HT1080 (cell line): ENCODE measurements at places on chromosomes 5 and 9. TPM values are rescaled to one million over a fixed set of nuclear protein-coding genes. Genes with fewer than 3 reads are reported as not detected.
A peak's percentile ranks its signal among the peaks of the same experiment; 100 is the strongest.

DNA sequence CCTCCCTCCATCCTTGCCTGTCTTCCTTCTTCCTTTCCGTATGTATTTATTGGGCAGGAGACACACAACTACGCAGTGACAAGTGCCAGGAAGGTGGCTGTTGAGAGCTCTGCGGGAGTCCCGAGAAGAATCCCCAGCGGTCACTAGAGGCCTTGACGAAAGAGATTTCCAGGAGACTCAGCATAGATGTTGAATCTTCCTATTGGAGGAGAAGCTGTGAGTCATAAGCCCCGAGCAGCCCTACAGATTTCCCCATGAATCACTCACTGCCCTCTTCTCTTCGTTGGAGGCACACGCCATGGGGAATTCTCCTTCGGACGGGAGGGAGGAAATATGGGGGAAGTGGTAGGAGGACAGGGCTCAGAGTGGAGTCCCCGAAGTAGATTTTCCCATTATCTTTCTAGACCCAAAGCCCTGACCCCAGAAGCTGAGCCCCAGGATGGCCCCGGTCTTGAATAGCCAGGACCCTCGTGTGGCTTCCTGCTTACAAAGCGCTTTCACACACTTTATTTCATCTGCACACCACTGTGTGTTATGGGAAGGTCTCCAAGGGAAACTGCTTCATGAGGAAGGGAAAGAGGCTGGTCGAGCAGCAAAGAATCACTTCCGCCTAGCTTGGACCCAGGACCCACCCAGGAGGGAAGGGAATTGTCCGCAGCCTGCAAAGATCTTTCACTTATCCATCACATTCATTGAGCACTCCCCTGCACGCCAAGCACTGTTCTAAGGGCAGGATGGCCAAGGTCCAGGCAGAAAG, 12.7 kb downstream of the DUSP1 start:
- peak; percentile 96 for DNase-seq

DBN1 gene
- 108 and 118 TPM in 2 replicates for total RNA-seq

BAG1 gene
- 63.3 and 65.7 TPM in 2 replicates for total RNA-seq

DNA sequence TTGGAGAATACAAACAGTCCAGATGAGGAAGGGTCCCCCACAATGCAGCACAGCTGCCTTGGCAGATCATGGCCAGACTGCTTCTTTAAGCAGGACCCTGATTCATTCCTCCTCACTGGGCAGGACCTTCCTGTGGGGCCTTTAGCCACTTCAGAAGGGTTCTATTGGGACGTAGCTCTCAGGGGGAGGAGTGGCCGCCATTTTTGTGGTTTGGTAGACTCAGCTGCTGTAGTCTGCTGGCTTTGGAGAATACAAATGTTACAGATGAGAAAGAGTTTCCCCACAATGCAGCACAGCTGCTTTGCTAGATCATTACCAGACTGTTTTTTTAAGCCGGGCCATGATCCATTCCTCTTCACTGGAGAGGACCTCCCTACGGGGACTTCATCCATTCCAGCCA, 57.4 kb downstream of the TMEM38B start:
- DNase-seq, result no peak

- DNase-seq, result no peak
These were observed 287.4 kb upstream of the TARS1 start for GRCh38 chr5:33153372-33153771.

OBP2B gene
- total RNA-seq, result not detected in 2 replicates

DNA sequence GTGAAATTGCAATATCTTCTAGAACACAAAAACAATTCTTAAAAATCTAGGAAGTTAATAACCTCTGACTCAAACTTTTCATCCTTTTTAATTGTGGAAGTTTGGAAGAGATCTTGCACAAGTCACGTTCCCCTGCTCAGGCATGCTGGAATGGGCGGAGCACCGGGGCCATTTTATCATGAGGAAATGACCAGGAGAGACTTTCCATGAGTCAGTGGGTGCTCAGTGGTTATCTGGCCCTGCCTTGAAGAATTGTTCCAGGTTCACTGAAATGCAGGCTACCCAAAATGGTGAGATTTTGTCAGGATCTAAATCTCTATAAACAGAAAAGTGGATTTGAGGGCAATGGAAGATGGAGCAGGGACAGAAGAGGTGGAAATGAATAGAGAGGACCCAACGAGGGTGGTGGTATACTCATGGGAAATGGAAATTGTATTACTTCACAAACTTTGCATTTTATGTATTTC, 61.2 kb downstream of the FYB1 start:
- peak; percentile 51 for DNase-seq

NFX1 gene
- total RNA-seq, result 21.5 and 28.2 TPM in 2 replicates

DNA sequence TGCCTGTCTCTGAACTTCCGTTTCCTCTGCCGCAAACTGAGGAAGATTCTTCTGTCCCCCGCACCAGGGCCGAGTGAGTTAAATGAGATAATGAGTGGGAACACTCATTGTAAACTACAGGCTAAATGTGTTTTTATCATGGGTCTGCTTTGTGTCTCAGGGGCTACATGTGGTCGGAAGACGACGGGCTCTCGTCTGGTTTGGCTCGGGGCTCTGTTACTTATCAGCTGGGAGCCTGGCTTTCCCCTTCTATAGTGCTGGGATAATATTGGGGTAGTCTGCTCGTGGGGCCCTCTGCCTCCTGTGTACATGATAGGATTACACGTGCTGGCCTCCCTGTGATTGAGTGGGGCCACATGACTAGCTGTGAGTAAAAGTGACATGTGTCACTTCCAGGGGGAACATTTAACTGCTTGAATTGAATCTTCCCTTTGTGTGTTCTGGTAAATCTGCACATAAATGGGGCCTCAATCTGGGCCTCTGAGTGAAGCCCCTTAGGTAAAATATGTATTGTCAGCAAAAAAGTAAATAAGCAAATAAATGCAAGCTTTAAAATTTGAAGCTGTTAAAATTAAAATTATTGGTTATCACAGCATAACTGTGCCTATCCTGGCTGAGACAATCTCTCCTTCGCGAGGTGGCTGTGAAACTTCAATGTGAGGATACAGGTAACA, 86.9 kb upstream of the SH3PXD2B start:
- no peak for DNase-seq

DNA sequence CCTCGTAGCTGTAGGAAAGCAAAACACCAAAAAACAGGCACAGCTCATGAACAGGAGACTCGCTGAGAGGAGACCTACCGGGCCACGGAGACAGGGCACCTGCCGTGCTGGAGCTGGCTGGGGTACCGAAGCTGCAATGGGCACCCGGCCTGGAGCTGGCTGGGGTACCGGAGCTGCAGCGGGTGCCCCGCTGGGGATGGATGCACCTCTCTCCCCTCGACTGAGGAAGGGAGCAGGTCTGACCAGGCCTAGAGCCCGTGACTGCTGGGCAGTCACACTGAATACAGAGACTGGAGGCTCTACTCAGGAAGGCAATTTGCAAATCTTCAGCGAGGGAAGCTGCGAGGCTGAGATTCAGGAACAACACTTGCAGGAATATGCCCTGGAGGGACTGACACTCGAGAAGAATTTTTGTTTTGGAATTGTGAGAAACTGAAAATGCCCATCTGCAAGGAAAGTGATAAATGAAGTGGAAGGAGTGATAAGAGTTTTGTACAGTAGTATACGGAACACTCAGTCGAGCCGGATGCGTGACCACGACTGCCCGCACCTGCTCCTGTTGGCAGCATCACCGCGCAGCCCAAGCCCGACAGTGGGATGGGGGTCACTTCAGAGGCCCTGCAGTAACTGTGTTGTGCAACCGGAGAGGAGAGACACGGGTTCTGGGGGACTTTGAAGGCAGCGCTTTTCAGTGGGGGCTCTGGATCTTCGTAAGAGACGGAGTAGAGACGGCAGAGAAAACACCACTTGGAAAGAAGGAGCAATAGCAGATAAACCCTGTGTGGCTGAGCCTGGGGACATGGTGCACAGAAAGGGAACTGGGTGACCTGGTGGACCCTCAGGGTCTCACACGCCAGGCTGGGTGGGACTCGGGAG, 27.9 kb upstream of the LPCAT1 start:
- DNase-seq, result no peak

MARVELD2 gene
- total RNA-seq, result 0.17 and 0.23 TPM in 2 replicates
